Aorta (tissue), 5 donors: ENCODE measurements at places on chromosomes 6 and 20. TPM values are rescaled to one million over a fixed set of nuclear protein-coding genes. Genes with fewer than 3 reads are reported as not detected.

- DNase-seq: peak; percentile 69
Measured at GRCh38 chr6:118580585-118581419, 32.7 kb downstream of the PLN start.

- DNase-seq: no peak
Measured at GRCh38 chr20:15703171-15703911, 869.9 kb downstream of the KIF16B start.

DNA sequence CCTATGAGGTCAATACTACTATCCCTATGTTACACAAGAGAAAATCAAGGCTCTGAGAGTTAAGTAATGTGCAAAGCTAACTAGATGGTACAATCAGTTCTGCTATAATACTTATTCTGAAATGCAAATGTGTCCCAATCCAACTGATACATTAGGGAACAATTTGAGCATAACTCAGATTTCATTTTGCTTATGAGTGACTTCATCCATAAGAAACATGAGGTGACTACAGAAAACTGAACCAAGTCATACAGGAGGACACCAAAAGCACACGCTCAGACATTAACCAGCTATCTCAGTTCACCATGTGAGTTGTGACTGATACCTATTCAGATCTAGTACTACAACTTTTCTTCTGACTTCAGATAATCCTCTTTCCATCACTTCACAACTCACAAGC lies 179.9 kb upstream of the RUNX2 start:
- DNase-seq: no peak

TMC2 gene
- 0.15 TPM for total RNA-seq

ZNF311 gene
- 0.62 TPM for total RNA-seq

GRCh38 chr6:14454473-14454775 lies 336.9 kb downstream of the CD83 start:
- no peak for DNase-seq

- DNase-seq: no peak
Measured at GRCh38 chr6:100255701-100256100, 209.0 kb downstream of the SIM1 start.
